Hepatic stellate cell (primary cell): ENCODE measurements at places on chromosomes 13 and 19.

GRCh38 chr13:101511766-101512165 is 59.3 kb downstream of the ITGBL1 start:
- no peak for DNase-seq

DNA sequence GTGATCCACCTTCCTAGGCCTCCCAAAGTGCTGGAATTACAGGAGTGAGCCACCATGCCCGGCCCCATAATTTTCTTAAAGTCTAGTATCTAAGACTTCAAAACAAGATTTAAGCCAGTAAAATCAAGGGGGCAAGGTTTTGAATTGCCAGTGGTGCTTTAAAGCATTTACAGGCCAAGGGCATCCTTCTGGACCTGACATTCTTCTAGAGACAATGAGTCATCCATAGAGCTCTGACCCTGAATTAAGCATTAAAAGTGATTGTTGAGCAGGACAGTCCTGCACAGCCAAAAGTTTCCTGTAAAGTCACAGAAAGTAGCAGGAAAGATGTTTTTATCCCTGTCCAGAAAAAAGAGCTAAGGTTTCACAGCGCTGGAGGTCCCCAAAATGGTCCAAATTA is 50.9 kb upstream of the ATP12A start:
- no peak for DNase-seq

DNA sequence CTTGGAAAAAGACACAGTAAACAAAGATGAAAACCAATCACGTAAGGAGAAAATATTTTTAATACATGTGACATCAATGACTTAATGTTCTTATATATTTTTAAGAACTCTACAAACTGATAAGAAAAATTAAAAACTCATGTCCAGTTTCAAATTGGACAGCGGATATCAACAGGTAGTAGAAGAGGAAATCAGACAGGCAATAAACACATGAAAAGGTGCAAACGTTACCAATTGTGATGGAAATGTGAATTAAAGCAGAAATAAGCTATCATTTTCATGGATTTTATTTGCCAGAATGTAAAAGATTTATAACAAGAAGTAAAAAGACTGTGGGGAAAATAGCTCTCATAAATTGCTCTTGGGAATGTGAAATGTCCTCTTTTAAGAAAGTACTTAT is 382.3 kb downstream of the DLEU7 start:
- DNase-seq = no peak

GRCh38 chr13:43094901-43095300 is 71.5 kb downstream of the DNAJC15 start:
- DNase-seq = no peak

- no peak for DNase-seq
Observed at GRCh38 chr13:81596224-81596753, 1255.4 kb upstream of the SPRY2 start.
